ENCODE measurements at places on chromosomes 6 and 20. TPM values are rescaled to one million over a fixed set of nuclear protein-coding genes. Genes with fewer than 3 reads are reported as not detected.
A peak's percentile ranks its signal among the peaks of the same experiment; 100 is the strongest.

GRCh38 chr6:23055523-23055922 lies 486.2 kb downstream of the HDGFL1 start:
- H3K4me3 ChIP-seq, result no peak overlapping the region
- peaks cover 4% of the 10 kb centered on the region for H3K4me1 ChIP-seq
- H3K36me3 ChIP-seq, result peaks cover 7% of the 10 kb centered on the region
- H3K27ac ChIP-seq, result no peak overlapping the region
- no peaks in the 10 kb centered on the region for H3K27me3 ChIP-seq

CLDN20 gene
- not detected for total RNA-seq

FAM209B gene
- total RNA-seq, result 0.36 TPM

DNA sequence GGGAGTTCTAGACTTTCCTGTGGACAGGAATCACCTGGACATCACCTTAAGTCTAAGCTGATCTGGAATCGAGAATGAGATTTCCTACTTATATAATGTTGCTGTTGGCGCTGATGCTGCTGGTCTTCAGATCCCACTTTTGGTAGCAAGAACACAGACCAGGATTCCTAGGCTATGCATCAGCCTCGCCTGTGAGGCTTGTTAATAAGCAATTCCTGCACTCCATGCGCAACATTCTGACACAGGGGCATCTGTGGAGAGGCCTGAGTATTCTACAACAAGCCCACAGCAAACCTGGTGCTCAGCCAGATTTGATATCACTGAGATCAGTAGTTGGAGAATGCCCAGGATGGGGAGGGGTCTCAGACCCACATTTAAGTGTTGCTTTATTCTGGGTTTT lies 52.0 kb upstream of the TRIM26 start:
- no peaks in the 10 kb centered on the region for H3K4me1 ChIP-seq
- no peak overlapping the region for H3K4me3 ChIP-seq
- peaks cover 2% of the 10 kb centered on the region for H3K27me3 ChIP-seq
- DNase-seq, result no peak

DNA sequence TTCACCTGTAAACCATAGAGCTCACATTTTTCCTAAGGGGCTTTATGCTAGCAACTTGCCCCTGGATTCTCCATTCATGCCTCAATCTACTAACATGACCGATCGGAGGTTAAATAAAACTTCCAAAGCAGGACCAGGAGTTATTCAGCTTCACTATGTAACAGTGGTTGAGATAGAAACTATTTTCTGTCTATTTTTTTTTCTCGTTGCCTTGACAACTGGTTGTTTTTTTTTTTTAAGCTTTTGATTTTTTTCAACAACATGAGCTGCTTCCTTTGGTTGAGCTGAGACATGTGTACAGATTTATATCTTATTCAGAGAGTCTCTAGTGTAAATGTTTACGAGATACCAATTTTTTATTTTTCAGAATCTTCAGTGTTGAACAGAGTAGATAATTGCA lies 85.7 kb downstream of the SHLD1 start:
- H3K4me1 ChIP-seq, result peaks cover 29% of the 10 kb centered on the region
- H3K27me3 ChIP-seq, result no peaks in the 10 kb centered on the region
- DNase-seq, result no peak
- peak overlapping the region; percentile 93 for H3K27ac ChIP-seq
- H3K36me3 ChIP-seq, result peaks cover 3% of the 10 kb centered on the region

- no peak overlapping the region for H3K4me3 ChIP-seq
- no peaks in the 10 kb centered on the region for H3K27me3 ChIP-seq
- H3K36me3 ChIP-seq, result peaks cover 15% of the 10 kb centered on the region
- H3K4me1 ChIP-seq, result peaks cover 5% of the 10 kb centered on the region
- DNase-seq, result no peak
Measured at GRCh38 chr20:3543901-3544507, 73.2 kb downstream of the ATRN start.

DNA sequence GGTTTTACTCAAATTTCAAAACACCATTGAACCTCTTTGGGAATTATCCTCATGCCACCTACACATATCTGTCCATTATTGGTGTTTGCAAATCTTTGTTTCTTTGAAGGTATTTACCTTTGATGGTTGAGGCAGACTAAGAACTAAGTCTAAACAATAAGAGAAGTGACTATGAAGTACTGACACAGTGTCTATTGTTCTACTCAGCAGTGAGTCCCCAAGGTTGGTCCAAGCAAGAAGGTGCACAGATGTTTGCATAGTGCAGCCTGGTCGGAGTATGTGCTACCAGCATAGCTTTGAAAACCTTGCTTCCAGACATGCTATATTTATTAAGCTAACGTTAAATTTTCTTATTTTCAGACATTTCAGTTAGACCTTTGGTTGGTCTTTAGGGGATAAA lies 19.5 kb downstream of the LRRC1 start:
- H3K4me3 ChIP-seq, result no peak overlapping the region
- peaks cover 24% of the 10 kb centered on the region for H3K4me1 ChIP-seq
- no peak overlapping the region for H3K27ac ChIP-seq
- H3K27me3 ChIP-seq, result no peaks in the 10 kb centered on the region
- no peaks in the 10 kb centered on the region for H3K36me3 ChIP-seq
- no peak for DNase-seq

DNA sequence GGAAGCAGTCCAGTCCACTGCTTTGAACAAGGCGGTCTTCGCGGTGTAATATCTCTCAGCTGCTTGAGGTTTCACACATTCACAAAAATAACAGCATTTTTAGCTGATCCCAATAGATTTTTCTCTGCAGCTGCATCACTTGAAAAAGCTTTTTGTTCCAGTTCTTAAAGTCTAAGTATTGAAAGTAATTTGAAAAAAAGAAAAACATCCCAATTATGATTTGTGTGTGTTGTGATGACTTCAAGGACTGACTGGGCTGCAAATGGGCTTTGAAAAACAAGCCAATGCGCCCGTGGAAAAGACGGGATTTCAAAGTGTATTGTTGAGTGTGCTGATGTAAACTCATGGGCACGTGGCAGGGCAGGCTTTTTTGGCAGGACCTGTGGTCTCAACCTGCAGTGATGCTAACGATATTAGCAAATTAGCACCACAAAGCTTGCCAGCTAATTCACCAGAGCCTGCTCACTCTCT lies 151.1 kb downstream of the TMEM242 start:
- peaks cover 17% of the 10 kb centered on the region for H3K36me3 ChIP-seq
- H3K4me3 ChIP-seq, result no peak overlapping the region
- no peaks in the 10 kb centered on the region for H3K27me3 ChIP-seq
- no peak for DNase-seq

- DNase-seq, result no peak
- no peak overlapping the region for H3K4me3 ChIP-seq
- H3K4me1 ChIP-seq, result peaks cover 11% of the 10 kb centered on the region
- H3K27ac ChIP-seq, result peak overlapping the region; percentile 25
- no peaks in the 10 kb centered on the region for H3K27me3 ChIP-seq
Measured at GRCh38 chr6:158923805-158924498, 76.0 kb downstream of the RSPH3 start.

SGK2 gene
- 9.9 TPM for total RNA-seq

- no peaks in the 10 kb centered on the region for H3K4me1 ChIP-seq
- no peak for DNase-seq
- H3K27me3 ChIP-seq, result no peaks in the 10 kb centered on the region
- peaks cover 48% of the 10 kb centered on the region for H3K36me3 ChIP-seq
Measured at GRCh38 chr20:37226889-37227288, 34.7 kb downstream of the GHRH start.

CSNK2A1 gene
- total RNA-seq, result 160 TPM

- no peak overlapping the region for H3K4me3 ChIP-seq
- no peak for DNase-seq
- no peak overlapping the region for H3K27ac ChIP-seq
- H3K36me3 ChIP-seq, result no peaks in the 10 kb centered on the region
- no peaks in the 10 kb centered on the region for H3K27me3 ChIP-seq
Measured at GRCh38 chr6:125481056-125481455, 179.3 kb upstream of the HDDC2 start.

RAB44 gene
- total RNA-seq, result not detected

KIF13A gene
- 57.0 TPM for total RNA-seq

DNA sequence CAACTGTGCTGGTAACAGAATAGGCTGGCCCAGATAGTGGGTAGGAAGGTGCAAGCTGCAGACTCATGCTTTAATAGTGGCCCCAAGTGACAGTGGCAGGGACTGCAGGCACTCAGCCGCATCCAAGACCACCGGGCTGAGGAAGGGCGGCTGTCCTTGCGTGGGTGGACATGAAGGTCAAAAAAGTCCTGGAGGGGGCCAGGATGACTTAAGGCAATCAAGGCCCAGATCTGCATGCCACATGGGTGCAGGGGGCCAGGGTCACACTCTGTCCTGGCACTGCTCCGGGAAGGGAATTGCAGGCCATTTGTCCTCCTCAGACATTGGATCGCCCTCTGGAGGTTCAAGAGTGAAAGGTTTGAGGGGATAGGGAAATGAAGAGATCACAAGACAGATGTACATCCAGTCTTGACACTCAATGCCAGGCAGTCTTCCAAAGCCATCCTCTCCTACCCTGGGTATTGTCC lies 10.4 kb upstream of the VNN2 start:
- DNase-seq, result no peak
- H3K27me3 ChIP-seq, result no peaks in the 10 kb centered on the region
- peaks cover 12% of the 10 kb centered on the region for H3K4me1 ChIP-seq
- H3K4me3 ChIP-seq, result peak overlapping the region; percentile 4
- peaks cover 19% of the 10 kb centered on the region for H3K36me3 ChIP-seq

- peak overlapping the region; percentile 6 for H3K27ac ChIP-seq
- no peaks in the 10 kb centered on the region for H3K27me3 ChIP-seq
- no peaks in the 10 kb centered on the region for H3K36me3 ChIP-seq
- no peak overlapping the region for H3K4me3 ChIP-seq
- no peak for DNase-seq
- peaks cover 42% of the 10 kb centered on the region for H3K4me1 ChIP-seq
Measured at GRCh38 chr6:129671442-129672340, 38.3 kb downstream of the ARHGAP18 start.

DNA sequence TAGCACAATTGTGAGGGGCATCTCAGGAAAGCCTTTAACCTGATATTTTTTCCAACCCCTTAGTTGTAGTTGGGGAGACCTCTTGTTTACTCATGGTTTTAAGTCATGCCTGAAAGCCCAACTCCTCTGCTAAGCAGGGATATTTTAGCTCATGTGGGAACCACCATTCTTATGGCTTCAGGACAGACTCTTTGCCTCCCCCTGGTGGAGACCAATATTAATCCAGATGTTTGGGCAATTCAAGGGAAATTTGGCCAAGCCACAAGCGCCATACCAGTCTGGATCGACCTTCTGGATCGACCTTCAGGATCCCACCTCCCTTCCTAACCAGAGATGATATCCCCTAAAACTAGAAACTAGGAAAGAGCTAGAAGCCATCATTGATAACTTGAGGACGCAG lies 211.2 kb downstream of the C6orf118 start:
- no peak overlapping the region for H3K27ac ChIP-seq
- H3K4me1 ChIP-seq, result no peaks in the 10 kb centered on the region
- no peaks in the 10 kb centered on the region for H3K27me3 ChIP-seq
- no peak overlapping the region for H3K4me3 ChIP-seq
- no peak for DNase-seq

DNA sequence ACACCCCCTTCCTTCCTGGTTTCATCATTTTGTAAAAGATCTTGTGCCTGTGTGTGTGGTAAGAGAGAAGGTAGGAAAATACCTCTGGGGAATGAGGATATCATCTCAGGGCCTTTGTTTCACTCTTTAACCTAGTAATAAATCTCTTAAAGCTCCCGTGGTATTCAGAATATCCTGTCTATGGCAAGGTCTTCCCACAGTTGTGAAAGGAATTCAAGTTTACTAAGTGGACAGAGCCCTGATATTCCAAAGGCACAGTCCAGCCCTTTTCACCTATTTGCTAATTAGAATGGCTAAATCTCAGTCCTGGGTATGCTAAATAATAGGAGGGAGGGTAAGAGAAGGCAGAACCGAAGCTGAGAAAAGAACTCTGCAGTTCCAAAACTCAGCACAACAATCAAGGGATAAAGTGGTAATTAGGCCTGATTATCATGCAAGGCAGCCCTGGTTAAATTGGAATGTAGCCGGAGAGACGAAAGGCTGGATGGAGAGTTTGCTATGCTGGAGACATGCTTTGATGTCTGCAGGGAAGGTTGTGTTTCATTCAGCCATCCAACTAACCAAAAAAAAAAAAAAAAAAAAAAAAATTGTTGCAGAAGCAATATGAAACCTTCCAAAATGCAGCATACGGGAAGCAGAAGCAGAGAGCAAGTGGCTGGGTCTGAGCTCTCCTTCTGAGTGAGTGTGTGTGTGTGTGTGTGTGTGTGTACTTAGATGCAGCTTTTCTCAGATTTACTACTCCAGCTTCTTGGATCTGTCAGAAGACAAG lies 28.5 kb upstream of the PIM1 start:
- peaks cover 68% of the 10 kb centered on the region for H3K4me1 ChIP-seq
- DNase-seq, result no peak
- no peak overlapping the region for H3K4me3 ChIP-seq
- H3K27me3 ChIP-seq, result no peaks in the 10 kb centered on the region
- peak overlapping the region; percentile 90 for H3K27ac ChIP-seq

PPARD gene
- total RNA-seq, result 21.7 TPM

PLEKHG1 gene
- total RNA-seq, result 69.3 TPM

DNA sequence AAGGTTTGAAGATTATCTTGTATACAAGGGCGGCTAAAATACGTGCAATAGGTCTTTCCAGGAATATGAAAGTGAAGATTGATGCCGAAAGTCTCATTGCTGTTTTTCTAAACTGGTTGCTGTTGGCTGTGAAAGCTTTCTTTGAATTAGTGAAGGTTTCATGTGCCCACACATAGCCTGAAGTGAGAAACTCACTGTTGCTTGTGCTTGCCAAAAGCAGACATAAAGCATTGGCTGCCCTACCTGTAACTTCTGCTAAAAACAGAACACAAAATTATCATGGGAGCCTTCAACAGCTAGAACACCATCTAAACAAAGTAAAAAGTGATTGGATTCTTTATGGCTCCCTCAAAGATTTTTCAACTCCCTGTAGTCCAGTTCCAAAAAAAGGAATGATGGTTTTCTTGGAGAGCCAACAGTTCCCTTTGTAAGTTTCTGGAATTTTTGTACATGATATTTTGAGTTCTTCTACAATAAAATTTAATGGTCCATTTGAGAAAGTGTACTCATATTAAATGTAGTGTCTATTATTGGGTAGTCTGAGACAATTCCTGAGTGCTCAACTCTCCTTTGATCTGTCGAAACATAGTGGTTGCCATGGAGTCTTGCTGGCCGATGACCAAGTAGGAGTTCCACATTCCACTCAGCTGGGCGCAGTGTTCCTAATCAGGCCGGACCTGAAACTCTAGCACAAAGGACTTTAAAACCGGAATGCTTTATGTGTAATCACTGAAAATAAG lies 68.5 kb downstream of the PLEKHG1 start:
- H3K4me1 ChIP-seq, result peaks cover 45% of the 10 kb centered on the region
- peak; percentile 88 for DNase-seq
- H3K27me3 ChIP-seq, result no peaks in the 10 kb centered on the region
- H3K36me3 ChIP-seq, result peaks cover 6% of the 10 kb centered on the region

GRCh38 chr6:152018876-152019275 lies 211.4 kb downstream of the ESR1 start:
- H3K36me3 ChIP-seq, result no peaks in the 10 kb centered on the region
- H3K4me1 ChIP-seq, result no peaks in the 10 kb centered on the region
- no peak overlapping the region for H3K4me3 ChIP-seq
- DNase-seq, result no peak
- peaks cover 4% of the 10 kb centered on the region for H3K27me3 ChIP-seq

ADGB gene
- not detected for total RNA-seq

GRCh38 chr6:107458672-107459282 lies 587 bp downstream of the PDSS2 start:
- H3K27ac ChIP-seq, result peak overlapping the region; percentile 97
- H3K27me3 ChIP-seq, result no peaks in the 10 kb centered on the region
- DNase-seq, result peak; percentile 57
- H3K4me3 ChIP-seq, result peak overlapping the region; percentile 97

Data from mesothelial cell of epicardium (in vitro differentiated cells).